AG09319 (cell line): ENCODE measurements at places on chromosomes 7 and 10.

DNA sequence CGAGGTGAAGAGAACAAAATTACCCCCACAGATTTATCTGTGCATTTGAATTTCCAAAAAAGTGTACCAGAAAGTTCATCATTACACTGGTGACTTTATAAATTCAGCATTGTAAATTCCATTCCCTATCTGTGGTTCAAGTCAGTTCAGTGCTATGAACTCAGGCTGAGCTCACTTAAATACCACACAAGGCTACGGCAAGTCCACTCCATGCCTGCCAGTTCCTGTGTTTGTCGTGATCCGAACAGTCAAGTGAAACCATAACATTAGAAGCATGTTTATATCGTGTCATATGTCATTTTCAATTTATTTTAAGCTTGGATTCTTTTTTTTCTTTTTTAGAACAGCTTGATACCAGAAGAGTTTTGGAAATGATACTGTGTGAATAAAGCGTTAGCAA lies 14.8 kb downstream of the MBL2 start:
- no peak for DNase-seq

DNA sequence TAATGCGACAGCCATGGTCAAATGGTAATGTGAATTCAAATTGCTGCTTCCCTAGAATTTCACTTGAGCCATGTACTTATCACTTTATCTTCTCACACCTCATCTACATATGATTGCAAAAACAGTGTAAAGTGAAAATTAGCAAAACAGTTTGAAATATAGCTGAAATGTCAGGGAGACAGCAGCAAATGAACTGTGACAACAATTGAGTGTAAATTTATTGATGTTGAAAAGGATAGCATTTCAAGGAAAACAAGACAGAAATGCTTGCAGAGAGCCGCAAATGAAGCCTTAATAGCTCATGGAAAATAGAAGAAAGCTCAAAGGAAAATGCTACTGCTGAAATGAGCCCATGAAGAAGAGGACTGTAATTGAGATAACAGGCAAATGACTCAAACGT lies 516.2 kb upstream of the POT1 start:
- no peak for DNase-seq

GRCh38 chr10:47396311-47396717 lies 12.2 kb upstream of the ZNF488 start:
- DNase-seq, result no peak

- no peak for DNase-seq
Measured at GRCh38 chr7:47026780-47027361, 555.0 kb downstream of the TNS3 start.

DNA sequence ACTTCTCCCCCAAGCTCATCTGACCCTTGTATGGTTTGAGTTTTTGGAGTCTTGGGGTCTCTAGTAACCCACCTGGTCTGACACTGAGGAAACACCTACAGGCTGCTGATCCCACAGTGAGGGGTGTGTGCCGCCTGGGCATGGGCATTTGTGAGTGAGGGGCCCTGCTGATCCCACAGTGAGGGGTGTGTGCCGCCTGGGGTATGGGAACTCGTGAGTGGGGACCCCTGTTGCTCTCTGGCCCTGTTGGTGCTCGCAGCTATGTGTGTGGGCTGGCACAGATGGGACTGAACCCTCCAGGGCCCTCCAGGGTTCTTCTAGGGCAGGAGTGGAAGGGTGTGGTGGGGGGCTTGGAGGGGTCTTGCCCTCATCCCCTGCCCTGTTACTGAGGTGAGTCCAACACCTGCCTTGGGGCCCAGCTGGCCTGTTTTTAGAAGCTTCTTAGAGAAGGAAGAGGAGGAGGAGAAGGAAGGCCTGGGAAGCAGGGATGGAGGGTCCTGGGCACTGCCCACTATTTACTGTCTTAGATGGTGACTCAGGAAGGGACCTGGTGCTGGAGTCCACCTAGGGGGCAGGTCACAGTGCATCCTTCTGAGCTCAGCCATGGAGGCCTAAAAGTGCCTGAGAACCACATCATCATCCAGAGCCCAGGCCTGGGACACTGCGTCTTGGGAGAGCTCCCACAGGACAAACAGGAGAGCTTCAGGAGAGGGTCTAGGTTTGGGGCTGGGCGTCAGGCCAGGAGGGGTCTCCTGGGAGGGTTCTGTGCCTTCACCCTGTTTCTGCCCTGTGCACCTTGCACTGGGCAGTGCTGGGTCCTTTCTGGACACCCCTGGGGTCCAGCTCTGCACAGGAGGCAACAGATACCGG lies 36.2 kb upstream of the ZNF716 start:
- DNase-seq, result no peak

DNA sequence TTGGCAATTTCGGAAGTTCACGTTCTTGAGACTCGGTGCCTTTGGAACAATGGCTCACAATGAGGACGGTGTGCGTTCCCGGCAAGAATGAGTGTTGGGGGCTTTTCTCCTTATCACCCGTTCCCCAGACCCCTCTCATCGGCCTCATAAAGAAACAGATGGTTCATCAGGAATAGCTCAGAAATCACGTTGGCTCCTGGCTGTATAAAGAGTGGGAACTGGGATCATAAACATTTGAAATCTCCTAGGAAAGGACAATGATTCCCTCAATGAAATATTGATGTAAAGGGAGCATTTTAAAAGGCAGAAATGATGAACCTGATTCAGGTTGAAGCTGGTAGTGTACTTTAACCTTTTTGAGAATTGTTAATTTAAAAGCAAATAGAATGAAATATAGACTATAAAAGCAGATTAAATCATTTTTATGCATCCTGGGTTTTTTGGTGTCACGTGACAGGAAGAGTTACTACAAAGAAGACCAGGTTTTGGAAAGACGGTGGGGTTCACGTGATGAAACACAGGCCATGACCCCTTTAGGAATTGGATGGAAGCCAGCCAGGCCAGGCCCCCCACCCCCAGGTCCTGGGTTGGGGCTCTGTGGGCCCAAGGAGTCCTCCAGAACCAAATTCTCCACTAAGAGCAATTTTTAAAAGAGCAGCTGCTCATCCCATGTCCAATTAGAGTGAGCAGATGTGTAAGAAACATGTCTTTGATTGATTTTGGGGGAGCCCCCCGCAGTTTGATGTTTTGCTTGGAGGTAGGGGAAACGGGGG lies 63.0 kb downstream of the CUX1 start:
- DNase-seq, result no peak

DNA sequence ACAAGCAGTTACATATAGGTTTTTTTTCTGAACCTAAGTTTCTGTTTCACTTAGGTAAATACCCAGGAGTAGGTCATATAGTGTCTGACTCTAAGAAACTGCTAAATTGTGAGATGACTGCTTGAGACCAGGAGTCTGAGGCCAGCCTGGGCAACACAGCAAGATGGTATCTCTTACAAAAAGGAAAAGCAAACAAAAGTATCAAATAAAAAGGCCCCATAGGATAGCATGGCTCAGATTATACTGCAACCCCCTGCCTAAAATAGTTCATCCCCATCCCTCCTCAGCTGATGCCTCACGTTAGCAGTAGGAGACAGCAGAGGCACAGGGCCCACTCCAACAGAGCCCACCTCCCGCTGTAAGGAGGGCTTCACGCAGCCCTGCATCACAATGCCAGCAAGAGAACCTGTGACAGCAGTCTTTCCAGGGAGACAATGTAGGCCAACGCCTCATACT lies 90.3 kb downstream of the SRPK2 start:
- no peak for DNase-seq

- DNase-seq, result no peak
Measured at GRCh38 chr10:31424473-31424872, 105.5 kb downstream of the ZEB1 start.

GRCh38 chr7:7203813-7204575 lies 21.6 kb downstream of the C1GALT1 start:
- DNase-seq, result no peak

- peak; percentile 29 for DNase-seq
Measured at GRCh38 chr7:54932818-54933543, 85.8 kb upstream of the EGFR start.

DNA sequence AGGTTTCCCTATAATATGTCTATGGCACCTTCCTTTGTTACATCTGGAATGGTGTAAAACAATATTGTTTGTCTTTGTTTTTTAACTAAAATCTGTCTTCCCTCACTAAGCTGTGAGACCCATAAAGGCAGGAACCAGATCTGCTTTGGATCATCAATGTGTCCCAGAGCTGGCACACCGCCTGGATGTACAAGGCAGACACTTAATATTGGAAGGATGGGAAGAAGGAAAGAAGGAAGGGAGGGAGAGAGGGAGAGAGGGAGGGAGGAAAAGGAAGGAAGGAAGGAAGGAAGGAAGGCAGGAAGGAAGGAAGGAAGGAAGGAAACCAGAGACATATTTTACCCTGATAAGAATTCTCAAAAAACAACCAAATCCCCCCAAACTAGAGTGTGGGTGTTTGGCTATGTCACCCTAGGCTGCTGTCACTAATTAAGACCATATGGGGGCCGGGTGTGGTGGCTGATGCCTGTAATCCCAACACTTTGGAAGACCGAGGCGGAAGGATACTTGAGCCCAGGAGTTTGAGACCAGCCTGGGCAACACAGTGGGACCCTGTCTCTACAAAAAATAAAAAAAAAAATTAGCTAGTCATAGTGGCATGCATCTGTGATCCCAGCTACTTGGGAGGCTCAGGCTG lies 59.6 kb downstream of the SH3PXD2A start:
- no peak for DNase-seq

GRCh38 chr10:26739071-26739631 lies 41.6 kb downstream of the PDSS1 start:
- DNase-seq, result no peak
